ENCODE measurements at places on chromosomes 12 and 14.

DNA sequence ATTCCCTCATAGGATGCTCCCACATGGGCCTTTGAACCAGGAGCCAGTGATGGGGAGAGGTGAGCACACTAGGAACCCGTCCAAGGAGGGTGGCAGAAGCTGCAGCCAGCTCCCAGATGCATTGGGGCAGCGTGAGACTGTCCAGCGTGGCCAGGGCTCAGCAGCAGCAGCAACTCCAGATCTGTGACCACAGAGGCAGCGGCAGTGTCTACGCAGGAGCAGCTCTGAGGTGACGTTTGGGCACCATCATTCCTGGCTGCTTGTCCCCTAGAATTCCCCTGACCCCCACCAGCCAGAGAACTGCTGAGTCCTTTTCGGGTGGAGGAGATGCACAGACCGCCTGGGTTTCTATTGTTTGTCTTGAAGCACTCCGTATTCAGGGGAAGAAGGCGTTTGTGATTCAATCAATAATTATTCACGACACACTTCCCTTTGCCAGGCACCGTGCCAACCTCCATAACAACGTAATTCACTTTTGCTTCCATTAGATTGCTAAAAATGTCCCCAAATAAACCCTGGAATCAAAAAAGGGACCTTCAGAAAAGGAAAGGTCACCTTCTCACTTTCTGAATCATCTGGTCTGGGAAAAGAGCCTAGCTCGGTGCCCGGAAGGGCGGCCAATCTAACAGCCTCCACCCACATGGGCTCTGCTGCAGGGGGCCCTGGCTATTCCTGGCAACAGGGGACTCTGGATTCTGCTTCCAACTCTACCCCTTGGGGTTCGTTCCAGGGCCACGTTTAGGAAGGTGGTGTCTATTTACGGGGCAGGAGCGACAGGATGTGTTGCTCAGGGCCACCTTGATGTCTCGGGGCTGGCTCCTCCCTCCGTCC is 11.4 kb upstream of the BDKRB2 start:
- DNase-seq = no peak

GRCh38 chr12:110865521-110865920 is 18.7 kb downstream of the CCDC63 start:
- DNase-seq = no peak

- no peak for DNase-seq
Measured at GRCh38 chr12:88242571-88242925, 100.4 kb downstream of the TMTC3 start.

GRCh38 chr14:34465069-34465859 is 3.2 kb upstream of the SPTSSA start:
- no peak for DNase-seq

DNA sequence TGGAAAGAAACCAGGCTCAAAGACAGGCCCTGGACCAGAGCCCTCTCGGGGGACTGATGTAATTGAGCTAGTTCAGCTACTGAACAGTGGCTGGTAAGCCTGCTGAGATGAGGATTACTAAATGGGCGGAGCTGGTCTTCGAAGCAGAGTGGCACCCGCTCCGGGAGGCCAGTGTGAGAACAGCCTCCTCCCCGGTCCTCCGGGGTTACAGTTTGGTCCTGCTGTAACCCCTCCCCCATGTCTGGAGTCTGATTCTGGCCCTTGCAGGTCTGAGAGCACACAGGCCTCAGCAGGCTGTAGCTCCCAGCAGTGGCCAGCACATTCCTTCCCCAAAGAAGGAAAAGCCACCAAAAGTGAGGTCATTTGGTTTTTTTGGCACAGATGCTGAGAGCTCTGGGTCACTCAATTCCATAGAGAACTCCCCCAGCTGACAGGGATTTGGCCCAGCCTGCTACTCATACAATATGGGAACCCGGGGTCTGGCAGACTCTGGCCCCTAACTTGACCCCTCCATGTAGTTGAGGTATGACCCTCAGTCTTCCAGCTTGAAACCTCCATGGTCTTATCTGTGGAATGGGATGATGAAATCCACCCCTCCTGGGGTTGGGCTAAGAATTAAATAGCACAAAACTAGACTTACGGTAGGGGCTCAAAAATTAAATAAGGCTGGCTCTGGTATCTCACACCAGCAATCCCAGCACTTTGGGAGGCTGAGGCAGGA is 39.0 kb downstream of the ACTN1 start:
- no peak for DNase-seq

DNA sequence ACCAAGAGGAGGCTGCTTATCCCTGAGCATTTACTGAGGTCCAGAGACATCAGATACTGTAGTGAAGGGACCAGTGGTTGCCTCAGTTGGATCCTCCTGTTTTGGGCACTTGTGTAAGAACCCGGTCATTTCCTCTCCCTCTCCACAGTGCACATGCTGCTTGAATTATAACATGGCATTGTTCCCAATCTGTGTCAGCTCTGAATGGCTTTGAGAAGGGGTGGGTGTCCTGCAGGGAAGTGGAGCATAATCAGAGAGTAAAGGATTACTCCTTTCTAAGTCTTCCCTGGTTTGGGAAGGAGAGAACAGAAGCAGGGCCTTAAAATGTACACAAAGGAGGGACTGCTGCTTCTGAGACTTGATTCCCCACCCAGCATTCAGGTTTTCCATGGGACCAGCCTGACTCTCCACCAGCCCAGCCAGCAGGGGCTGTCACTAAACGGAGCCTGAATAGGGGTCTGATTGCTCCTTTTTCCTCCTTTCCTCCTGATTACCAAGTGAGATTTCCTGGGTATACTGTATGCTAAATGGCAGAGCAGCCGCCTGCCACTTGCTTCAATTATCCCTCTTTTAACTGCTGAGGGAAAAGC is 78.4 kb downstream of the NRXN3 start:
- no peak for DNase-seq

Data from Jurkat, Clone E6-1 (cell line).